ENCODE measurements at places on chromosomes 7 and 10.

DNA sequence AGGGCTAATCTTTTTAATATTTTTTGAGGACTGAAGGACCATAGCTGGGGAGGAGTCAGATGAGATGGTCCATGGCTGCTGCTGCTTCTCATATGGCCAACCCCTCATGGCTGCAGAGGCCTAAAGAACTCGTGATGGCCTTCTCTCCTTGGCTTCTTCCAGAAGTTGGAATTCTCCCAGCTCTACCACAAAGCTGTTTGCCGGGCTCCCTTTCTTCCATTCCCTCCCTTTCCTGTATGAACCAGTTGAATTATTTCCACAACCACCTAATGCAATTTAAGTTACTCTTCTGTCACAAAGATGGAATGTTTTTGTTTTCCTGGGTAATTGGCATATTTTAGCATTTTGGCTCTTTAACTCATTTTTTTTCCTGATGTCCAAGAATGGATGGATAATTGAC lies 80.7 kb downstream of the PHTF2 start:
- DNase-seq, result no peak

DNA sequence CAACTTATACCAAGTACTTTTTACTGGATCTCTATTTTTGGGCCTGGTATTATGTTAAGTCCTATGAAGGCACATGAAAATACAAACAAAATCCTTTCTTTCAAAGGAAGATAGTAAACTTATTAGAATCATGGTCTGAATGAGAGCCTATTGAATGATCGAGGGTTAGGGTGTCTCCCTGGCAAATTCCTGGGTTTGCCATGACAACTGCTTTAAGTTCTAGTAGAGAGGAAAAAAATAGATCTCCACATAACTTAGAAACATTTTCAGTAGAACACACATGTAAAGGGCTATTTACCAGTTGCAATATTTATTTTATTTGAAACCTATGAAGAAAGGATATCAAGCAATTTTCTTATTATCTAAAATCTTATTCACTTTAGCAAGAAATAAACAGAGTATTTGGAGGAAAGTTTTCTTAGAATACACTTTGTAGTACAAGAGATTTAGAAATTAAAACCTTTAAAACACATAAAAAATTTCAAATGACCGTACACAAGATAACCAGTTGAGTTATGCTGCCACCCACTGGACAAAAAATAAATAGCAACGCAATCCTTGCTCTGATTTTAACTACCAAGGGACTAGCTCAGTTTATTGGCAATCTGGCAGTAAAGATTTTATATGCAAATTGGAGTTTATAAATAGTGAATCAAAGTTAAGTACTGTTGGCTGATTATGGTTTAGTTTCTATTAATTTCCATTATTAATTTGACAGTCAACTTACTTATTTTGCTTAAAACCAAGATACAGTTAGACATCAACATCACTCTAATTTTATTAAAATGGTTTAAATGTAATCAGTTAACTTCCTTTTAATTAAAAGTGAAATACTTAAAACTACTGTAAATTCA lies 33.9 kb downstream of the CACUL1 start:
- no peak for DNase-seq

DNA sequence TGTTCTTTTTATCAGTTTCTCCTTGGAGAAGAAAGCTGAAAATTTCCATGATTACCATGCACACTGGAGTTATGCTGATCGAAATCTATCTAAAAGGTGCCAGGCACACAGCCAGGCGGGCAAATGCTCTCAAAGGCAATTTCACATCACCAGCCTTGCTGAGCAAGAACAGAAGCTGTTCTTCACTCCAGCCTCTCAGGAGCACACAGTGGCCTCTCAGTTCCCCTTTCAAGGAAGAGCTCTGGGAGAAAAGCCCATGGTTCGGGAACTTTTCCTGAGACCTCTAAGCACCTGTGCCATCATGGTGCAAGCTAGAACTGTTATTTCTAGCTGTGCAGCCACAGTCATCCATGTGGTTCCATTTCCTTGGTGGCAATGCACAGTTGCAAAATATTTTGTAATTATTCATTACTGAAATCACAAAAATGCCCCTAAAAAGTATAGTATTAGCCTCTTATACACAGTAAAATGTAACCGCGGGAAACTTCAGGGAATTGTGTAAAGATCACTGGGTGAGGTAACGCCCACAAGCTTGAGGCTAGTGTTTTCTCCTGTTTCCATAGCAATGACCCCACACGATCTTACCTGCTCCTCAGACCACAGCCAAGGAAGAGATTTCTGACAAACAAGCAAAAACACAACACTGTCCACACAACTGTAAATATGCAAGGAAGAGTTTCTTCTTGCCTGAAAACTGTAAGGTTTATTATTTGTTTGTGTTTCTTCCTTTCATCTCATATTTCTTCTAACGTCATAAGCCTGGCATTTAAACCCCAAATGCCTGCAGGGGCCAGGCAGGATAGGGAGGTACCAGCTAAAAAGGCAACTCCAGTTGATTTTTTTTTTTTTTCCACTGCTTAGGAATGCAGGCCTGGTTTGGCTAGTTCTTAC lies 121.2 kb downstream of the FAM107B start:
- DNase-seq, result no peak

- DNase-seq, result no peak
These were observed 30.7 kb downstream of the BTBD16 start for GRCh38 chr10:122301811-122302115.

- DNase-seq, result no peak
These were observed 48.7 kb downstream of the SIRT1 start for GRCh38 chr10:67933199-67933598.

DNA sequence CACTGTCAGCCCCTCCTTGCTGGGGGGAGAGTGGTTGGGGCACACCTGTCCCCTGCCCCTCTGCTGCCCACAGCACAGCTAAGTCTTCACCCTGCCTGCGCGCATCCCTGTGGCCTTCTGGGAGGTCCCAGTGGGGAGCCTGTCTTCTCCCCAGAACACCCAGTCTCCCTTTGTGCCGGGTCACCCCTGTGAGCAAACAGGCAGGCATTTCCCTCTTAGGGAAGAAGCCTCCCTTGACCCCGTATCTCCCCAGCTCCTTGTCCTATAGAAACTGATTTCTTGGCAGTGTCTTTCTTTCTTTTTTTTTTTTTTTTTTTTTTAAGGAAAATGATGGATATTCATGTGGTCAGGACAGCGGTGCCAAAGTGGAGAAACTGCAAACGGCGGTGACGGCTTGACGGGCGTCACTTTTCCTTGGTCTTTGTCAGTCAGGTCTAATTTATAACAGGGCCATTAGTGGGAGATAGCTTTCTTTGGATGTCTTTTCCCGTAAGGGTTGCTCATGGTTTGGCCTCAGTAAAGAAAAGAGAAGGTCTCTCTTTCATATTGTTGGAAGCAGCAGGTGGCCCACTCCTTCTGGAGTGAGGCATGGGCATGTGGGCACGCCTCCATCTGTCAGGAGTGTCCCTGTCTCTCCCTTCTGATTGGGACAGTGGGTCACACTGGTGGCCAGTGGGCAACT lies 115.3 kb downstream of the NKX6-2 start:
- peak; percentile 8 for DNase-seq

- DNase-seq, result no peak
These were observed 77.3 kb upstream of the MKLN1 start for GRCh38 chr7:131250331-131250730.

DNA sequence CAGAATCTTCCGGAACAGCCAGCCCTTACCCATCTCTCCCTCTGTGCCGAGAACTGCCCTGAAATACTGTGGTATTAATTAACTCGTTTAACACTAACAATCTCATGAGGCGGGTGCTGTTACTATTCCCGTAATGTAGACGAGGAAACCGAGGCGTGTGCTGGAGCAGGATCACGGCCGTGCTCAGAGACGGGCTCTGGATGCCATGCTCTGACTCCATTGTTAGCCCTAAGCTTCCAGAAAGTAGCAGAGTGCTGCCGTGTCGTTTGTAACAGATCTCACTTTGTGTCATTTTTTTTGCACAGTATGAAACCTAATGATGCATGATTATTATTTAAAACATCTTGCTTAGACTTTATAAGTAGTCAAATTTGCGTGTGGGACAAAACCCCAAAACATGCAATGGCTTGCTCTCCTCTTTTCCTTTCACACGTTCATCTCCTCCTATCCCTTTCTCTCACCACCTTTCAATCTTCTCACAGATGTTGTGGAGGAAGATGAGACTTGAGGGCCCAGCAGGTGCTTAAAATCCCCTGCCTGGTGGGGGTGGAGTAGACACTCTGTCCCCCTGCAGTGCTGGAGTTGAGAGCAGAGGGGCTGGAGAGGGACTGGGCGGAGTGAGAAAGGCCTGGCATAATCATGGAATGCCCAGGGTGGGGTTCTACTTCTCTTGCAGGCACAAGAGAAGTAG lies 482 bp upstream of the ACTR3C start:
- no peak for DNase-seq

GRCh38 chr10:63832686-63833085 lies 311.5 kb downstream of the REEP3 start:
- no peak for DNase-seq

- DNase-seq, result peak; percentile 88
These were observed 61.0 kb downstream of the NRP1 start for GRCh38 chr10:33273295-33274002.

DNA sequence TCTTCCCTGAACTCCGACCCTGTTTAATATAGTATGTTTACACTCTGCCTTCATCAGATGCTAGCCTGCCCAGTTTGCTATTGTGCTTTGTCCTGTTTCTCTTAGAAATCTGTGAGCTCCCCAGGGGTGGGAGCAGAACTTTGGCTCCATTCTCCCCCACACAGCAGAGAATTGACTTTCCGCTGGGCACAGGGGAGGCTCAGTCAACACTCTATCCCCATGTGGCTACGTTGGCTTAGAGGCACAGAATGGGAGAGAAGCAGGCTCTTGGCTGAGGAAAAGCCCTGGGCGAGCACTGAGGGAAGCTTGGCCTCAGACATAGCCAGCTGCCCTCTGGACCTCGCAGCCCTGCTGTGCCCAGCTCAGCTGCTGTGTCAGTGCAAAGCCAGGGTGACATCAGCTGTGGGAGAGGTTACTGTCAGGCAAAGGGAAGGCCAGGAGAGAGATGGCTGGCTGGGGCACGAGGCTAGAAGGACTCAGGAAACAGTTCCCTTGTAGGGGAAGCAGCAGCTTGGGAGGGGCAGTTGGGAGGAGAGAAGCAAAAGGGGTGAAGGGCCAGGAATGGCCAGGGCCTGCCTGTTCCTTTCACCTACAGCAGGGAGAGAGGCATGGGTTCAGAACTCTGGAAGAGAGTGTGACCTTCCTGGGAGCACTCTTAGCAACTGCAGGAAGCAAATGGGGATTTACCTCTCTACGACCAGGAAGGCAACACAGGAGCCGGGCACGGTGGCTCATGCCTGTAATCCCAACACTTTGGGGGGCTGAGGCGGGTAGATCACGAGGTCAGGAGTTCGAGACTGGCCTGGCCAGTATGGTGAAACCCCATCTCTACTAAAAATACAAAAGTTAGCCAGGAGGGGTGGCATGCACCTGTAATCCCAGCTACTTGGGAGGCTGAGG lies 5.8 kb upstream of the SCD start:
- peak; percentile 51 for DNase-seq

Measured in psoas muscle (tissue), 8 donors.